ENCODE measurements at places on chromosomes 7 and 10. TPM values are rescaled to one million over a fixed set of nuclear protein-coding genes. Genes with fewer than 3 reads are reported as not detected.

The NEURL1 gene
- 2.4 TPM for total RNA-seq

The CDHR1 gene
- 0.64 TPM for total RNA-seq

The MOGAT3 gene
- total RNA-seq = not detected

The HOXA13 gene
- total RNA-seq = not detected

DNA sequence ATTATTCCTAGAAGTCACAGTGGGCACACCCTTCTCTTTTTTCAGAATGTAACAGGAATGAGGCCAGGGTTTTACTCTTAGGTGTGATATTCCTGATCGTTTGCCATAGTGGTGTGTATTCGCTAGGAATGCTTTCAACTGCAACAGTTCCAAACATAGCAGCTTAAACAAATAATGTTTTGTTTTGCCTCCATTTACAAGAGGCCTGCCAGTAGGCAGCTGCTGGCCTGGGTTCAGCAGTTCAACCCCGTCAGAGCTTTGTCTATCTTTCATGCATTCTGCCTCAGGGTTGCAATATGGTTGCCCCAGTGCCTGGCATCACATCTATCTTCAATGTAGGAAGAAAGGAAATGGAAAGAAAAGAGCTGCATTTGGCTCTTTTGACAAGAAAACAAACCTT lies 21.7 kb upstream of the RET start:
- DNase-seq = no peak

DNA sequence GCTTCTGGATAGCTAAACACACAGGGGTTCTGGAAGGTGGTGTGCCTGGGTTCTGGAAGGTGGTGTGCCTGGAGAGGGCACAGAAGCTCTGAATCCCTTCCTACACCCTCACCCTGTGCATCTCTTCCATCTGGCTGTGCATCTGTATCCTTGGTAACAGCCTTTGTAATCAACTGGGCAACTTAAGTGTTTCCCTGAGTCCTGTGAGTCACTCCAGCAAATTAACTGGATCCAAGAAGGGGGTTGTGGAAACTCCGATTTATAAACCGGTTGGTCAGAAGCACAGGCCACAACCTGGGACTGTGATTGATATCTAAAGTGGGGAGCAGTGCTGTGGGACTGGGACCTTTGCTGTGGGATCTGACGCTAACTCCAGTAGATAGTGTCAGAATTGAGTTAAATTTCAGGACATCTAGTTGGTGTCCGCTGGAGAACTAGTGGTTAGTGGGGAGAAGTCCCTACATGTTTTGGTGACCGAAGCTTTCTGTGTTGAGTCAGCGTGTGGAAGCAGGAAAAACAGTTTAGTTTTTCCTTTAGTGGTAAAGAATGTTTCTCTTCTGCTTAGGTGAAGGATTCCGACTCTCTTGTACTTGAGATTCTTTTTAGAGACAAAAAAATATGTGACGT lies 228.1 kb downstream of the BMPER start:
- DNase-seq = no peak

GRCh38 chr7:106618480-106618879 lies 42.5 kb downstream of the CCDC71L start:
- DNase-seq = no peak

DNA sequence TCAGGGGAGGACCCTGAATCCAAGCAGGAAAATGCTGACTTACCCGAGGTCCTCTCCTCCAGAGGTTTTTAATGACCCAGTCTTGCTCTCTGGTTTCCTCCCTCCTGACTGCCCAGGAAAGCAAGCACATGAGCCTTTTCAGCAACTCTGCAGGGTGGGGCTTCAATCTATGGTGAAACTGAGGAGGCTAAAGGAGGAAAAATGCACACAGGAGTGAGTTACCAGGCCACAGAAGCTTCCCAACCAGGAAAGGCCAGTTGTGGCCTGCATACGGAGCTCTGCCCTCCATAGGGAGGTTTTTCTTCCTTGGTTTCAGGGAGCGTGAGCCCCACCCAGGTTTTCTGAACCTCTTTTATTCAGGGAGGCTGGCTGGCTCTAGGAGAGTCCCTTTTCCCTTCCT lies 14.1 kb upstream of the DLG5 start:
- no peak for DNase-seq

DNA sequence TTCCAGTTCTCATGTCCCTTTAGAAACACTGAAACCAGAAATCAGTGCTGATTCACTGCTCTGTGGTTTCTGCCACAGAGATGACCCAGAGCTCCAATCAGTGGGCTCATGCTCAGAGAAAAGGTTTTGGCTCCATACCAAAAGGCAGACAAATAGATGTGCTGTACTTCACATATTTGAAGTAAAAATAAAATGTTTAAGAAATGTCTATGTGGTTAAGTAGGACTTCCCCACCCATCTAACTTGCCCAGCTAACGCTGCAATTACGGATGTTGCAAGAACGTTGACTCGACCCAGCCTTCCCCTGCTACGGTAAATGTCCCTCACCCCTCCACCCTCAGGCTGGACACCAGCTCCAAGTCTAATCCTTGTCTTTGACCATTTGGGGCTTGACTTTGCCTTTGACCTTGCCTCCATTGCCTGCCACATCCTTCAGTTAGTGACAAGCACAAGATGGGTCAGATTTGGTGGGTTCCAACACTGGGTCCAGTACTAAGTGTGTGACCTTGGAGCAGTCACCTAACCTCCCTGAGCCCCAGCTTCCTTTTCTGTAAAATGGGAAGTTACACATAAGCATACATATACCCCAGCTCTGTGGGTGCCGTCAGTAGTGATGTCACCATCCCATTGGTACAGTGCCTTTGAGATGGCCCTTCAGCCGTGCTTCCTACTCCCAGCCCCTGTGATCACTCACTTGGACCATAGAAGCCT lies 95.8 kb downstream of the CHST15 start:
- DNase-seq = peak; percentile 43

DNA sequence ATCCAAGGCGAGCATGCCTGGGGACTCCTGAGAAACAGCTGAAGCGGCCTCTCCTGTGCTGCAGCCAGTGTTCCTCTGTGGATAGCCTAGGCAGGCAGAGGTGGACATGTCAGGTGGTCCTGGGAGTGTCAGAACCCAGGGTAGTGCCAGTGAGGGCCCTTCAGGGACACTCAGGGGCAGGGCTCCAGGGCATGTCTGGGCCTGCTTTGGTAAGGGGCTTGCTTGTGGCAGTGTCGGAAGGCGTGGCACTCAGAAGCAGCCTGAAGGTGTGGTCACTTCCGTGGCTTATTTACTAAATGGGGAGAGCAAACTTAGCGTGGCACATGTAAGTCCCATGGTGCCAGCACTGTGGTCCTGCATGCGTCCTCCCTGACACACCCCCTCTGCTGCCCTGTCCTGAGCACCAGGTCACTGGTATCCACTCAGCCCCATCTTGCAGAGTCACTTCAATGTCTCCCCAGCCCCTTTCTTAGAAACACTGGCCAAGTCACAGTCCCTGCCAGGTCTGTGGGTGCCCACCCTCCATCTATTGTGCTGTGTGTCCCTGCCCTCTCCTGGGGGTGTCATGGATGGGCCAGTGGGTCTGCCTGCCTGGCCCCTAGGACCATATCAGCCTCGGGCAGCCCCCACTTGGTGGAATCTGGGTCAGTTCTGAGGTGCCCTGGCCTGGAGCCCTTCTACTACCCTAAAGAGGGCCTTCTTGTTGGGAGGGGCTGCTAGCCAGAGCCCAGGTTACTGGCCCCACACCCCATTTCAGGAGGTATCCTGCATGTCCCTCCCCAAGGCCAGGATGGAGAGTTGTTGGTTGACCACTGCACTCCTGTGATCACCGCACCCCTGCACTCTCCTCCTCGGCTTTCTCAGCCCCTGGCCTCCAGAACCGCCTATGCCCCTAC lies 6.4 kb downstream of the ZMIZ2 start:
- DNase-seq = no peak
